Erythroblast (primary cell): ENCODE measurements at places on chromosomes 2 and 18.

DNA sequence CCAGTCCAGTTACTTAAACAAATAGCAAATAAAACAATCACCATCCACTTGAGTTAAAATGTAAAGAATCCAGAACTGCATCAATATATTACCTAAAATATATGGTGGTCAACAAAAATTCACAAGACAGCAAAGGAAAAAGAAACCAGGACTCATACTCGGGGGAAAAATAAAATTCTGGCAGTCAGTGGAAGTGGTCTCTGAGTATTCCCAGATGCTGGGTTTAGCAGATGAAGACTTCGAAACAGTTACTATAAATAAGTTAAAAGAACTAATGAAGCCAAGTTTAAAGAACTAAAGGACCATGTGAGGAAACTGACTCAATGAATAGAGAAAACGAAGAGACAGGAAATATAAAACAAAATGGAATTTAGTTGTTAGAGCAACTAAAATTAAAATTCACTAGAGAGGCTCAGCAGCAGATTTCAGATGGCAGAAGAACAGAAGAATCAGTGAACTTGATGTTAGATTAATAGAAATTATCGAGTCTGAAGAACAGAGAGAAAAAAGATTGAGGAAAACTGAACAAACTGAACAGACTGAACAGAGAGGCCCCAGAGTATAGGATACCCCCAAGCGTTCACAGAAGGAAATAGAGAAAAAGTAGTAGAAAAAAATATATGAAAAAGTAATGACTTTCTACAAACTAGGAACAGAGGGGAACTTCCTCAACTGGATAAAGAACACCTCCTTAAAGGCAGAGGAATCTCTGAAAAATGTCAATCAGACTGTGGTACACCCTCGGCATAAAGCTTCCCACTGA lies 27.9 kb downstream of the MGAT4A start:
- no peak for DNase-seq

DNA sequence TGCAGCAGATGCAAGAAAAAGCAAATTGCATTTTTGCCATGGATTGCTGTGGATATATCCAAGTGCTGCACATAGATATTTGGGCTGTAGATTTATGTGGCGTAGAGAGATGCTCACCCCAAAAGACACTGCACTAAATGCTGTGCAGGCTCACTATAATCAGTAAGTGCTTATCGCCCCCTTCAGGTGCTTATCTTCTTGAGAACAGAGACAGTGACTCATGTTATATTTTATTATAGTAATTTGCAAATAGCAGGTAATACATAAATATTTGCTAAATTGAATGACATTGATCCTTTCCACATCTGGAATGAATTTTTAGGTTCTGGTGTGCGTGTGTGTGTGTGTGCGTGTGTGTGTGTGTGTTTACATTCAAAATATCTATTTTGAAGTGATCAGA lies 36.8 kb upstream of the PLEKHM3 start:
- peak; percentile 80 for DNase-seq

GRCh38 chr2:213491376-213491775 lies 207.1 kb downstream of the SPAG16 start:
- DNase-seq: no peak

GRCh38 chr18:38972571-38972970 lies 1407.0 kb upstream of the CELF4 start:
- no peak for DNase-seq

DNA sequence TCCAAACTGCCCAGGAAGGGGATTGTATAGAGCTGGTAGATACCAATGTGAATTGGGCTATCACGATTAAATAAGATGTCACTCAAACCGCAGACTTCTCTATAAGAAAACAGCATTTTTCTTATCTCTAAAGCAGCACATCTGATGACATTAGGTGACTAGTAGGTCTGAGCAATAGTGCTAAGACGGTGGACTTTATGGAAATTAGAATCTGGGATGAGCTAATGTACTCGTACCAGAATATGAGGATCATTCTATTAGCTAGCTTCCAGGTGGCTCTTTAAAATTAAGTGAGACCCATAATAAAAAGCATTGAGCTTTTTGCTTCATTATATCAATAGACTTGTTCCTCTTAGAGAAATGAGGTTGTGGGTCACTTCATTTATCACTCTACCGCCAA lies 130.0 kb upstream of the MC4R start:
- DNase-seq: no peak

GRCh38 chr18:58387716-58388115 lies 241.2 kb downstream of the ALPK2 start:
- no peak for DNase-seq

- DNase-seq: no peak
Measured at GRCh38 chr2:127389778-127390435, 2.1 kb upstream of the MAP3K2 start.

- DNase-seq: no peak
Measured at GRCh38 chr2:206721256-206721920, 3.2 kb upstream of the DYTN start.

GRCh38 chr2:85779641-85780315 lies 26.0 kb downstream of the ATOH8 start:
- no peak for DNase-seq

- DNase-seq: no peak
Measured at GRCh38 chr2:104844807-104845551, 8.9 kb upstream of the POU3F3 start.

- no peak for DNase-seq
Measured at GRCh38 chr18:54752185-54752584, 76.1 kb upstream of the RAB27B start.

GRCh38 chr2:240913810-240914644 lies 7.9 kb downstream of the CROCC2 start:
- peak; percentile 30 for DNase-seq

- no peak for DNase-seq
Measured at GRCh38 chr2:128765811-128766210, 447.1 kb upstream of the HS6ST1 start.

DNA sequence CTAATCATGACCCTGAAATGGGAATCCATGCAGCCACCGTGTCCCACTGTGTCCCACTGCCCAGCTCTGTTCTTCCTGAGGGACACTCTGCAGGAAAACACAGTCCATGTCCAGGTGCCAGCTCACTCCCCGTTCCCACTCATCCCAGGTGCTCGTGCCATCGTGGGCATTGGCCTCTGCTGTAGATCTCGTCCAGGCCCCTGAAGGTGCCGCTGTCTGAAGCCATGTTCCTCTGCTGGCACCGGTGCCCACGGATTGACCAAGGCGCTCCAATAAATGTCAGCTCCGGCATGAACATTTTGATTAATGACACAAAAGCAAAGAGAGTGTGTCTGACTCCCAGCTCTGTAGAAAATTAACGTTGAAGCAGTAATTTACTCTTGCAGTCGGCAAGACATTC lies 280.1 kb upstream of the SALL3 start:
- no peak for DNase-seq

GRCh38 chr2:161422816-161423403 lies 6.8 kb downstream of the TBR1 start:
- no peak for DNase-seq
